ENCODE measurements at places on chromosomes 2 and 18.

DNA sequence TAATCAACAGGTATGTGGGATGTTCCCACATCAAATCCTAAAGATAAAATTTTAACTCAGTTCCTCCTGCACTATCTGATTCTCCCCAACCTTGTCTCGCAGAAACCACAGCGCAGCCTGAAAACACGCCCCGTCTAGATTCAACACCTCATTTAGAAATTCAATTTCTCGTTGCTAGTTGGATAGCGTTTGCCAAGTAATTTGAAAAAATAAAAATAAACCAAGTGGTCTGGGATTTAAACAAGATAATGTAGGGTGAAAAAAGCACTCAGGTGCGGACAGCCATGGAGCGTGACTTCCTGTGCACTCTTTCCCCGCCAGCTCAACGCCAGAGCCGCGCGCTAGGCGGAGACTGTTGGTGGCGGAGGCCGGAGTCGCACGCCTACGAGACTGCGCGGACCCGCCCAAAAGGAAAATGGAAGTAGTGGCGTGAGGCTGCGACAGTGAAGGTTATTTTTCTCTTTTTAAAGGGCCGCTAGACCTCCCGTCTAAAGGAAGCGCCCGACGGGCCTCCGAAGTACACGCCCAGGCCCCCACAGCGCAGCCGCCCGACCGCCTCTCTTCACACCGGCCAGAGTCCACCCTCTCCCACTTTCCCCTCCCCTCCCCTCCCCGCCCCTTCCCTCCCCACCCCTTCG is 615 bp upstream of the CCNT2 start:
- peak overlapping the region; percentile 75 for H3K4me3 ChIP-seq
- peaks cover 17% of the 10 kb centered on the region for H3K36me3 ChIP-seq
- H3K27ac ChIP-seq: peak overlapping the region; percentile 99
- H3K27me3 ChIP-seq: no peaks in the 10 kb centered on the region
- H3K4me1 ChIP-seq: peaks cover 11% of the 10 kb centered on the region

DNA sequence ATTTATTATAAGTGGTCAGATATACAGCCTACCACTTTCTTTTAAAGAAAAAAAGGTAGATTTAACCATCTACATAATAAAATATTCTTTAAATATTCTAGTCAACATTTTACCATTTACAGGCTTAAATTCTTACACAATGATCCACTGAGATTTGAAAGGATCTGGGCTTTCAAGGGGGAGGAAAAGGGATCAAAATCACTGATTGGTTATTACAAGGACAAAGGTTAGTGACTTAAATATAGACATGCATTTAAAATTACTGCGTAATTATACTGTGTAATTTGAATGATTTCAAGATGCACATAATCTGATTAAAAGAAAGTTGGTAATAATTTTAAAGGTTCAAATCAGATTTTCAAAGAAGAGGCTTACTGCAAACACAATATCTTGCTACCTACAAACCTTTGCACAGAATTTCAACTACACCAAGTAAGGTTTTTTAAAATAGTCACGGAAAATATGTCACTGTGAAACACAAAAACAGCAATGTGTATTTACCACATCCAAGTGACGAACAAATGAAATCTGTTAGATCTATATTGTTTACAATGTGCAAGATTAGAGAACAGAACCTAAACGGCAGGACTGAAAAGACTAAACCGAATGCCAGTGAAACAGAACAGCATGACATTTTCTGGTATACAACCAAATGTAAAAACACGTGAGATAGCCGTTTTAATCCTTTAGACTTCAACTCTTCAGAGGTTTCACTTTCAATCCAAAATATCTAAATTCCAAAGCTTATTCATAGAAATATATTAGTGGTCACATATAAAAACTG is 40.8 kb downstream of the RTN4 start:
- no peak for DNase-seq
- peaks cover 99% of the 10 kb centered on the region for H3K4me1 ChIP-seq
- peak overlapping the region; percentile 51 for H3K4me3 ChIP-seq
- H3K27me3 ChIP-seq: no peaks in the 10 kb centered on the region
- peak overlapping the region; percentile 91 for H3K27ac ChIP-seq

GRCh38 chr2:150639383-150639782 is 151.9 kb upstream of the RND3 start:
- H3K4me1 ChIP-seq: no peaks in the 10 kb centered on the region
- H3K27me3 ChIP-seq: no peaks in the 10 kb centered on the region
- DNase-seq: no peak
- H3K36me3 ChIP-seq: no peaks in the 10 kb centered on the region
- H3K27ac ChIP-seq: no peak overlapping the region

- DNase-seq: no peak
- no peaks in the 10 kb centered on the region for H3K27me3 ChIP-seq
- H3K4me1 ChIP-seq: no peaks in the 10 kb centered on the region
Measured at GRCh38 chr18:63897072-63897471, 9.6 kb downstream of the SERPINB2 start.

DNA sequence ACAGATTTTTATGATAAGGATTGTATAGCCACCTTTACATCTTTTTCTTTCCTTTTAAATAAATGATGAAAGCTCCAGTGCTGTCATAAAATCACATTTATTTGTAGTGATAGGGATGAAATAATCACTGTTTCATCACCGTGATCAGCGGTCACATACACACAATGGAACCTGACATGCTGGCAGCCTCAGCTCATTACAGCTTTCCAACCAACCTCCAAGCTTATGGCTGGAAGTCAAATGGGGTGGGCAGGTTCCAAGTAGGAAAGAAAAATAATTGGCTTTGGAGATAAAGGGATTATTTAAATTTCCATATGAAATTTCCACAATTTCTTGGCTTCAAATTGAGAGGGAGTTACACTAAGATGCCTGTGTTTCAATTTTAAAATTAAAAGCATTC is 251.3 kb downstream of the PLCL1 start:
- no peak overlapping the region for H3K4me3 ChIP-seq
- no peaks in the 10 kb centered on the region for H3K4me1 ChIP-seq
- no peak overlapping the region for H3K27ac ChIP-seq
- H3K27me3 ChIP-seq: no peaks in the 10 kb centered on the region

GRCh38 chr2:20366672-20367116 is 16.1 kb upstream of the PUM2 start:
- H3K4me3 ChIP-seq: no peak overlapping the region
- no peaks in the 10 kb centered on the region for H3K36me3 ChIP-seq
- no peak overlapping the region for H3K27ac ChIP-seq

GRCh38 chr2:129905664-129906081 is 73.8 kb upstream of the RAB6C start:
- DNase-seq: no peak
- no peaks in the 10 kb centered on the region for H3K36me3 ChIP-seq

- no peaks in the 10 kb centered on the region for H3K27me3 ChIP-seq
- H3K36me3 ChIP-seq: no peaks in the 10 kb centered on the region
- DNase-seq: no peak
Measured at GRCh38 chr2:40034801-40035200, 255.7 kb upstream of the THUMPD2 start.

GRCh38 chr2:136962105-136962725 is 196.9 kb downstream of the THSD7B start:
- H3K4me3 ChIP-seq: no peak overlapping the region
- no peaks in the 10 kb centered on the region for H3K36me3 ChIP-seq
- no peaks in the 10 kb centered on the region for H3K27me3 ChIP-seq
- no peak overlapping the region for H3K27ac ChIP-seq

- no peak overlapping the region for H3K27ac ChIP-seq
- H3K36me3 ChIP-seq: no peaks in the 10 kb centered on the region
- DNase-seq: no peak
- H3K27me3 ChIP-seq: no peaks in the 10 kb centered on the region
Measured at GRCh38 chr2:166269322-166269721, 106.4 kb downstream of the SCN9A start.

DNA sequence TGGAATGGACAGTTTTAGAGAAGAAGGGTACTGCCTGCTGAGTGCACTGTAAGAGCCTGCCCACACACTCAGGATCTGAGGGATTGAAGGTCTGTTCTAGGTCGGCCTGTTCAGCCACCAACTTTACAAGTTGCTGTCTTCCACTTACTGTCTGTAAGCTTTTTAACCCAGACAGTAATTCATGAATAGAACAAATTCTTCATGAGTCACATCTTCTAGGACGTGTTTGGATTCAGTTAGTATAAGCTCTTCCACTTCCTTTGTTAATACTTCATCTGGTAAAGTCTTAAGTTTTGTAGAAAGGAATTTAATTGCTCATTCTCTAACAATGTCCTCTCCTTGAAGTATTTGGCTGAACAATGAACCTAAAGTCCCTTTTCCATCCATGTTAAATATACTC is 74.6 kb downstream of the PDE11A start:
- no peak overlapping the region for H3K4me3 ChIP-seq
- no peak for DNase-seq
- no peak overlapping the region for H3K27ac ChIP-seq
- H3K27me3 ChIP-seq: no peaks in the 10 kb centered on the region
- H3K4me1 ChIP-seq: no peaks in the 10 kb centered on the region

DNA sequence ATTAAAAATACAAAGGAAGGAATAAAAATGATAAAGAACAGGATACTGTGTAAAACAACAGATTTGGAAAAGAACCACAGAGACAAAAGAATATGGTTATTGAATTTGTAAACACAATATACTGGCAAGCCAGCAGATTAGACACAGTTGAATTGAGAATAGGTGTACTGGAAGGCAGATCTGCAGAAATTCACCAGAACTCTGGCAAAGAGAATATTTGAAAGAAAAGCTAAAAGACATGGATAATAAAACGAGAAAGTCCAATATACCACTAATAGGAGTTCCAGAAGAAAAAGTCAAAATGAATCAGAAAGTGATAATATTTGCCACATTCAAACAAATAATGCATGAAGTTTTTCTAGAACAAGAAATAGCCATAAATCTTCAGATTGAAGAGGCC is 11.9 kb upstream of the NEURL3 start:
- H3K27me3 ChIP-seq: no peaks in the 10 kb centered on the region
- no peak overlapping the region for H3K27ac ChIP-seq
- no peak overlapping the region for H3K4me3 ChIP-seq
- H3K36me3 ChIP-seq: no peaks in the 10 kb centered on the region
- no peak for DNase-seq

- no peak overlapping the region for H3K4me3 ChIP-seq
- no peak overlapping the region for H3K27ac ChIP-seq
- DNase-seq: no peak
Measured at GRCh38 chr2:236531996-236532395, 37.6 kb upstream of the ACKR3 start.

DNA sequence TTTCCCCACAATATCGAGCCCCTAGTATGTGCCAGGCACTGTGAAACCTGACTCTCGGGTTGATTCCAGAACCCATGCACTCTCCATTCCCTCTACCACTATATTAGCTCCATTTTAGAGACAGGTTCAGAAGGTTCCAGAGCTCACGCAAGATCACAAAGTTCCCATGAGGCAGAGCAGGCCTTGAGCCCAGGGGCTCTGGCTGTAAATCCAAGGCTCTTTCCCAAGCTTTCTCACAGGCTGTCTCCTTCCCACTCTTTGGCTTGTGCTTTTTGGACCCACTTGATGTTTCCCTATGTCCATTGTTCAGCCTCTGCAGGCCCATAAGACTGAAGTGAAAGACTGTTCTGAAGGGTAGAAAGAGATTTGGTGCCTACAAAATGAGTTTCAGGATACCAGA is 15.7 kb downstream of the KIAA2012 start:
- peaks cover 2% of the 10 kb centered on the region for H3K27me3 ChIP-seq
- H3K36me3 ChIP-seq: no peaks in the 10 kb centered on the region
- no peaks in the 10 kb centered on the region for H3K4me1 ChIP-seq
- H3K27ac ChIP-seq: no peak overlapping the region

- no peaks in the 10 kb centered on the region for H3K27me3 ChIP-seq
- H3K4me3 ChIP-seq: no peak overlapping the region
- no peak overlapping the region for H3K27ac ChIP-seq
- no peaks in the 10 kb centered on the region for H3K4me1 ChIP-seq
- no peak for DNase-seq
Measured at GRCh38 chr2:220000586-220000985, 373.2 kb downstream of the SLC4A3 start.

GRCh38 chr2:205937211-205937610 is 148.8 kb downstream of the INO80D start:
- no peaks in the 10 kb centered on the region for H3K27me3 ChIP-seq
- H3K4me3 ChIP-seq: no peak overlapping the region
- no peak overlapping the region for H3K27ac ChIP-seq
- DNase-seq: no peak
- no peaks in the 10 kb centered on the region for H3K4me1 ChIP-seq

GRCh38 chr2:3542107-3542506 is 16.0 kb downstream of the RNASEH1 start:
- H3K36me3 ChIP-seq: peaks cover 10% of the 10 kb centered on the region
- H3K27ac ChIP-seq: no peak overlapping the region
- H3K4me1 ChIP-seq: peaks cover under 1% of the 10 kb centered on the region
- H3K4me3 ChIP-seq: no peak overlapping the region
- DNase-seq: no peak
- H3K27me3 ChIP-seq: no peaks in the 10 kb centered on the region

DNA sequence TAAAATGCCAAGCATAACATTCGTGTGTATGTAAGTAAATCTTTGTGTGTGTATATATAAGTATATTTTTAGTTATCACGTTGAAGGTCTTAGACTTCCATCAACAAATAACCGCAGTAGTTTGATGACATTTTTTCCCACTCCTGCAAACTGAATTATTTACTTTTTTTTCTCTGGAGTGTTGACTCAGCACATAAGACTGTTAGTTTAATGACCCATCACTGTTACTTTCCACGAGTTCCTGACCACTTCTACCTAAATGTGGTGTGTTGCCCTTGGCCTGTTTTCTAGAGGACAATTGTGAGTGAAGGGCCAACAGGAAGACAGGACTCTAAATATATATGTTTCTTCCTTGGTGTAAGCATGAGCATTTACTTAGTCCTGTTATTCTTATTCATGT is 71.3 kb upstream of the TXNDC2 start:
- H3K4me1 ChIP-seq: peaks cover 37% of the 10 kb centered on the region
- DNase-seq: peak; percentile 56
- H3K36me3 ChIP-seq: peaks cover 3% of the 10 kb centered on the region
- no peak overlapping the region for H3K4me3 ChIP-seq
- no peaks in the 10 kb centered on the region for H3K27me3 ChIP-seq

GRCh38 chr2:26126074-26126473 is 46.8 kb upstream of the GAREM2 start:
- 0 out of 2 replicates have a peak, but pooled peaks cover 14% of the 10 kb centered on the region for H3K36me3 ChIP-seq
- H3K4me1 ChIP-seq: no peaks in the 10 kb centered on the region
- no peak for DNase-seq
- H3K4me3 ChIP-seq: no peak overlapping the region
- H3K27ac ChIP-seq: no peak overlapping the region

DNA sequence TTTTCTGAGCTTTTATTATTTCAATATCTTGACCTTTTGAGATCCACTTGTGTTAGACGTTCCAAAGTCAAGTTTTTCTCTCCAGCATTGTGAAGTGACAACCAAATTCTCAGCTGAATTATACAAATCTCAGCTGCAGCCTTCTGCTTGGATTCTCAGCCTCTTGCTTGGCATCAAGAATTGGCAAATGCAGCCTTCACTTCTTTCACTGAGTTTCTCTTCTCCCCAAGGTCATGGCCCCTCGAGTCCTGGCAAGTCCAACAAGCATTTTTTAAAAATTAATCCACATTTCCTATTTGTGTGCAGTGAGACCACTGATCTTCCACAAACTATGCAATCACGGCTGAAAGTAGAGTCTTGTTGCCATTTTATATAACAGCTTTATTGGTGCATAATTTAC is 23.4 kb upstream of the SMIM21 start:
- no peaks in the 10 kb centered on the region for H3K4me1 ChIP-seq
- H3K27me3 ChIP-seq: peaks cover 3% of the 10 kb centered on the region
- no peaks in the 10 kb centered on the region for H3K36me3 ChIP-seq
- H3K4me3 ChIP-seq: no peak overlapping the region
- no peak for DNase-seq

- H3K4me1 ChIP-seq: no peaks in the 10 kb centered on the region
- no peak overlapping the region for H3K4me3 ChIP-seq
- H3K36me3 ChIP-seq: no peaks in the 10 kb centered on the region
- H3K27me3 ChIP-seq: no peaks in the 10 kb centered on the region
- DNase-seq: no peak
- no peak overlapping the region for H3K27ac ChIP-seq
Measured at GRCh38 chr2:69979902-69980807, 18.7 kb upstream of the ASPRV1 start.

Data from Panc1 (cell line).